SJCRH30 (cell line): ENCODE measurements at places on chromosomes 3 and 15.

DNA sequence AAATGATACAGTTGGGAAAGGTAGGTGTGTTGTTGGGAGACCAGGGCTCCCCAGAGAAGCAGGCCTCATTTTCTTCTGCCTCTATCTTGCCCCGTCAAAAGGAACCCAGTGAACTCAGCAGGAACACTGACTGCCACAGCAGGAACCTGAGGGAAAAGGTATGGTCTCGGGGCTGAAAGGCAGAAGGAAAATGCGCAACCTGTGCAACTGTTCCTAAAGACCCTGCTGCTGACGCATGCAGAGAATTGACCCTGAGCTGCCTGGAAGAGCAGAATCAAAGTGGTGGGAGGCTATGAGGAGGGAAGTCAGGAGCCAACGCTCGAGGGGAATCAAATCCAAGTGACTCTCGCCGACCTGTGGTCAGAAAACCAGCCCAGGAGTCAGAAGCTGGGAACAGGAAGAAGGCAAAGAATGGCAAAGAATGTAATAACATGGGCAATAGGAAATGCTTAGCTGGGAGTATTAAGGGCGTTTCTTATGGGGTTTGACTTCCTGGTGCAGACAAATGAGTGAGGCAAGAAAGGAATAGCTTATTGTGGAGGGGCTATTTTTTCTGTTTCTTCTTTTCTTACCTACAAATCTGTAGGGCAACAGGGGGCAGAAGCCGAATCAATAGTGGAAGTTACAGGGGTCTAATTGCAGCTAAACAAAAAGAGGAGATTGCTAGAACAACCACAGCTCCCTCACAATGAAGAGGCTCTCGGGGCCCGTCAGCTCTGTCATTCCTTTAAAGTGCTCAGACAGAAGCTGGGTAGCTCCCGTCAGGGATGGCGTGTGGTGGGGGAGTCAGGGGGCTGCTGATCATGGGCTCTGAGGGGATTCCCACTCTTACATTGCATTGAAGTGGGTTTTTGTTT is 65.4 kb upstream of the DLG1 start:
- DNase-seq: no peak

- DNase-seq: no peak
These were observed 288.3 kb downstream of the ULK4 start for GRCh38 chr3:41673650-41674049.

- no peak for DNase-seq
These were observed 95.8 kb upstream of the SNRPN start for GRCh38 chr15:24858737-24859601.

- DNase-seq: no peak
These were observed 19.2 kb upstream of the GSK3B start for GRCh38 chr3:120113128-120114116.

GRCh38 chr15:66644000-66644787 is 57.8 kb upstream of the SMAD6 start:
- DNase-seq: no peak
